Forelimb muscle (tissue), 1 donor: ENCODE measurements at places on chromosomes 1 and 21. TPM values are rescaled to one million over a fixed set of nuclear protein-coding genes. Genes with fewer than 3 reads are reported as not detected.

GRCh38 chr21:42571391-42572150 is 57.9 kb downstream of the SLC37A1 start:
- DNase-seq = no peak

GRCh38 chr1:31426249-31426922 is 13.4 kb downstream of the SERINC2 start:
- no peak for DNase-seq

The RASAL2 gene
- polyA plus RNA-seq = 12.3 TPM

- DNase-seq = no peak
Observed at GRCh38 chr21:29224006-29224405, 74.7 kb upstream of the BACH1 start.

GRCh38 chr1:61259379-61260148 is 177.2 kb downstream of the NFIA start:
- DNase-seq = no peak
